Fibroblast of lung (primary cell): ENCODE measurements at places on chromosomes 7 and 10. TPM values are rescaled to one million over a fixed set of nuclear protein-coding genes. Genes with fewer than 3 reads are reported as not detected.

Gene PLA2G12B
- not detected in 2 replicates for total RNA-seq

Gene NUTM2E
- under 0.01 TPM in 1 of 2 replicates, not detected in the other for total RNA-seq

Gene CFAP58
- 0.26 and 0.33 TPM in 2 replicates for total RNA-seq

Gene ABLIM1
- total RNA-seq = 4.9 and 5.3 TPM in 2 replicates

Gene ASZ1
- not detected in 2 replicates for total RNA-seq
